Cerebellar cortex (tissue), 1 donor: ENCODE measurements at places on chromosomes 6 and 20.

- DNase-seq: no peak
Measured at GRCh38 chr20:49925901-49926454, 10.2 kb upstream of the RNF114 start.

- DNase-seq: no peak
Measured at GRCh38 chr20:3077618-3078134, 6.3 kb downstream of the OXT start.

DNA sequence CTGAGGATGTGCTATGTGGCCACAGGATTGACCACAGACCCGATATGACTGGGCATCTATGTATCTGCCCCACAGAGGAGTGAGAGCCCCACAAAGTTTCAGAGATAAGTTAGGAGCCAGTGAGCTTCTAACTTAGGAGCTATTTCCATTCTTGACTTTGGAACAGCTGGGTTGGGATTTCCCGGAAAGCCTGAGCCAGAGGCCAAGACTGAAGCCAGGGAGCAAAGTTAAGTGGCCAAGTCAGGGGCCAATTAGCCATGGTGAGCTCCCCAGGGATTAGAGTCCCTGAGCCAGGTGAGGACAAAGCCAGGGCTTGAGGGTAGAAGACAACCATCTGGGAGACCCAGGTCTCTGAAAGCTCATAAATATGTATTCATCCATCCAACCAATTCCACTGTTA lies 143.6 kb downstream of the MAFB start:
- DNase-seq: no peak

GRCh38 chr6:75202676-75203131 lies 3.1 kb downstream of the COL12A1 start:
- DNase-seq: no peak

DNA sequence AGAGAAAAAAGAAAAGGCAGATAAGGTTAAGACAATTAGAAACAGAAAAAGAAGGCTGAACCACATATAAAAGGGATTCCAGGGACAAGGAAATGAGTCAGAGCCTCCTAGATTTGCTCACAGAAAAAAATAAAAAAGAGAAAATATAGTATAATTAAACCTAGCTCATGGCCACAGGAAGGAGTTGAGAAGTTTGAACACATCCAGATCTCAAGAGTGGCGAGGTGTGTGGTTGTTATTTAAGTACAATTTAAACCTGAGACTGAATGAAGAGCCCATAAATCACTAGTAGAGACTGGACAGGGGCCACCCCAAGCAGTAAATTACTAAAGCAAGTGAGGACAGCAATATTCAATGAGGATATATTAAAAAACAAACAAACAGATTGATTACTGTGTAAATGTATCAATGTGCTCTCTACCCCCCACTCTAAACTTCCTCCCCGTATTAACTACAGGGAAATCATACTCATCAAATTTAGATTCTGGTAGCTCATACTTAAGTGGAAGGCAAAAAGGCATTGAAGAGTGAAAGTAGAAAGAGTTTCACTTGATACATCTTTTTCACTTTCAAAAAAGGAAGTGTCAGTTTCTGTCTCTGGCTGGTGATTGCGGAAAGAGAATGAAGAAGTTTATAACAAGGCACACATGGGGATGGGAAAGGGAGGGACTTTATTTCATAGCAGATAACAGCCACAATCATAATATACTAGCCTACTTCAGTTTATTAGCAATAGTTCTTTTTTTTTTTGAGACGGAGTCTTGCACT lies 49.3 kb upstream of the SCAF8 start:
- DNase-seq: no peak

- no peak for DNase-seq
Measured at GRCh38 chr6:164252948-164253347, 838.4 kb downstream of the QKI start.

- no peak for DNase-seq
Measured at GRCh38 chr6:148021699-148022098, 320.9 kb upstream of the SASH1 start.

GRCh38 chr6:81842254-81842653 lies 89.8 kb upstream of the TENT5A start:
- no peak for DNase-seq

DNA sequence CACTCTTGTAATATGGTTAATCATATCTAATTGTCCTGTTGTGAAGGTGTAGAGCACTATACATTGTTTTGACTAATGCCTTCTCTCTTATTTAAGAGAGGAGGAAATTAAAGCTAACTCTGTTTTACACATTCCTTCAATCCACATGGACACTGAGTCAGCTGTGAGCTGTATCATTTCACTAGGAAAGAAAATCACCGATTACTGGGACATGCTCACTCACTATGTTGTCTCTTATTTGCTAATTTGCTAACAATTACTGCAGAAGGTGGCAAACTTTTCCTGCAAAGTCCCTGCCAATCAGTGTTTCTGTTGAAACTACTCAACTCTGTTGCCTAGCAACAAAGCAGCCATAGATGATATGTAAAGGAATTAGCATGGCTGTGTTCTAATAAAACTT lies 98.2 kb downstream of the BCAS1 start:
- no peak for DNase-seq

- DNase-seq: no peak
Measured at GRCh38 chr20:14673164-14673563, 335.8 kb upstream of the FLRT3 start.

- no peak for DNase-seq
Measured at GRCh38 chr6:85033547-85033946, 269.1 kb upstream of the TBX18 start.

DNA sequence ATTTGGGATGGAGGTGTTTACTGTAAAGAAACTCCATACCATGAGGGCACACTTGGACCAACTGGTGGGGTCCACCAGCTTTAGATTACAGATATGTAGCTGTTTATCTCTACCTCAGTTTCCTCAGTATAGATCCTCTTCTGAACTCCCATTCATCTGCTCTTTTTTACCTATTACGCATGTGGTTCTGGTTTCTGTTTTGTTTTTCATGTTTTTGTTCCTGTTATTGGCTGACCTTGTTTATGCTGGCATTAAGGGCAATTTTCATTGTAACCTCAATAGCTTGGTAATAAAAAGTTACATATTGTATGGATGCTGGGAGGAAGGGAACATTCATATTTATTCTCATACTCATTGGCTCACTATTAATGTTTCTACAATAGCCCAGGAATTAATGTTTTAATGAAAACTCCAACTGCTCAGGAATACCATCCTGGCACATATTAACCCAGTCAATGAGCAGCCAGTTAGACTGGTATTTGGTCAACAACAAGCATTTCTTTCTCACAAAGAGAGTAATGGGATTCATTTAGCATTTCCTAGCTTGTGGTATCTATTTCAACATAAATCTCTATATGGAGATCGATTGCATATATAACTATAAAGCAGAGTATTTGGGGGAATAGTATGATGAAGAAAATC lies 83.8 kb upstream of the FAM184A start:
- no peak for DNase-seq

DNA sequence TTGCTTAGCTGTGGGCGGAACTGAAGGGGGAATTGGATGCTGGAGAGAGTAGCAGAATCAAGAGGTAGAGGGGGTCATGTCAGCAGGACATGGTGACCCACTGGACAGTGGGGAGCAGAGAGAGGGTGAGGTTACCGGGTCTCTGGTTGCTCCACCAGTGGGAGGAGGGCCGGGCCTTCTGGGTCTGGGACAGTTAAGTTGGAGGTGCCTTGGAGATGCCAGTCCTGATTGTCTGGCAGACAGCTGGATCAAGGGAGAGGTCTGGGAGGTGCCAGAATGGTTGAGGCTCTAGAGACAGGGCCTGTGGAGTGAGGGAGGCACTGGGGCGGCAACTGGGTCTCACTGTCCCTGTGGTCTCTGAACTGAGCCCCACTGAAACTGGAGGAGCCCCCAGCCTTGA lies 24.6 kb downstream of the MANBAL start:
- DNase-seq: no peak
